ENCODE measurements at places on chromosomes 7 and 10.

- DNase-seq: peak; percentile 100
These were observed at the start of gene CYCS for GRCh38 chr7:25125137-25125946. TSS of gene CYCS (minus strand) at chr7:25125260. CDS start at chr7:25124119, 1,141 bp downstream.

DNA sequence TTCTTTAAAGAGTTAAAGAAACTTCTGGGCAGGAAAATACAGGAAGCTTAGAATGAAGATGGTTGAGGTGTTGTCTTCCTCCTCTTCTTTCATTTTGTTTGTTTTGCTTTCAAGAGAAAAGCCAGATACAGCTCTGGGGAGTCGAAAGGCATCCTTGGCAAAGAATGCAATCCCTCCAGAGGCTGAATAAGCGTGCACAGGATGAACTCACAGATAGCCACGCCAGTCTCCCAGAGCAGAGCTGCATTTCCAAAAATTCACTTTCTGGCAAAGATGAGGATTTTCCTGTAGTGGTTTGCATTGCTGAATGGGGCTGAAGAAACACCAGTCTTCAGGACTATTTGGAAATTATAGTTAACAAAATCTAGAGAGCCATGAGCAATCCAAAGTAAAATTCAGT, 336.4 kb downstream of the NRG3 start:
- peak; percentile 62 for DNase-seq

DNA sequence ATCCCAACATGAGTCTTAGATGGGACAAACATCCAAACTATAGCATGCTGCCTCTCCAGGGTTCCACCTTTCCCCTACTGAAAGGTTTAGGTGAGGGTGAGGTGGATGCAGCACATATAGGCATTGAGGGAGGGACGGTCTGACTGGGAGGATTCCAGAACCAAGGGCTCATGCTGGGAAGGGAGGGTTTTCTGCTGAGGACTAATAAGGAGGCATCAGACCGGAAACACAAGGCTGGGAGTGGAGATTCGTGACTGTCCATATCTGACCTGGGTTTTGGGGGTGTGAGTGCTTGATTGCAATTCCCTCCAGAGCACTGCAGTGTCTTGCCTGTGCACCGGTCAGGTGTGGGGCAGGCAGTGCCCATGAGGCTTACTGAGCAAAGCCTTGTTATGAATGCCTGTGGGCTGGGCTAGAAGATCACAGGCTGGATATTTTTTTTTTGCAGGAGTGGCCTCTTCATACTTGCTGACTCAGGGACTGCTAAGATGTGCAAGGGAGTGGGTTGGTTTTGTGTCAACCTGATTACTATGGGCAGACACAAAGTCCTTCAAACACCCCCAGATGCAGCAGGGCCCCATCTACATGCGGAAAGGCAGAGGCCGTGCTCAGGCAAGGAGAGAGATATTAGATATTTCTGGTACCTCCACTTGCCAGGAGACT, 26.7 kb downstream of the DMBT1 start:
- no peak for DNase-seq

- peak; percentile 92 for DNase-seq
These were observed 3.7 kb upstream of the JCAD start for GRCh38 chr10:30063099-30063498.

DNA sequence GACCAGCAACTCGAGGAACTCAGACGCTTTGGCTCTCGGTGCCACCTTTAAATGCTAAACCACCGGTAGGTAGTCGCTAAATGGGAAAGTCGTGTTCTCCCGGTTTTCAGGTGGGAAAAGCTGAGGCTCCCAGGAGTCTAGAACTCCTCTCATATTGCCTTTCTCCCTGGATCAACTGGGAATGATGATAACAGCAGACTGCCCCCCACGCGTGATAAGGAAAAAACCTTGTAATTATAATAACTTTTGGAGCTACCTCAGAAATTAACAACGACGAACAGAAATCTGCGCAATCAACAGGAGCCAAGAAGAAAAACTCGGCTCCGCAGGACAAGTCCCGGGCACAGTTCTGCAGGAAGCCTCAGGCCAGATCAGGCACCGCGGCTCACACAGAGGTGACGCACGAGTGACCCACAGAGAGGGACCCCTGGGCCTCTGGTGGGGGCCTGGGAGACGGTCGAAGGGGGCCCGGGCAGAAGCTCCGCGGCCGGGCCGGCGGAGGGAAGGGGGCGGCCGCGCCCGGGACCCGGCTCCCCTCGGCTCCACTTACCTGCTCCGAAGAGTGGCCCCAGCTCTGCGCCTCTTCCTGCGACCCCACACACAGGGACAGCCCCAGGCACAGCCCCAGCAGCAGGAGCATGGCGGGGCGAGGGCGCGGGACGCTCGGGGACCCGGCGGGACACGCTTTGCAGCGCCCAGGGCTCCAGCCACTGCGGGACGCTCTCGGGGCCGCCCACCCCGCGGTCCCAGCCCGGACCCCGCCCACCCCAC, at the start of gene ITIH5:
Gene ITIH5 (minus strand): TSS at position 714 of the 771 bp plus-strand sequence. CDS start 74 bp downstream, at position 640.
- no peak for DNase-seq

DNA sequence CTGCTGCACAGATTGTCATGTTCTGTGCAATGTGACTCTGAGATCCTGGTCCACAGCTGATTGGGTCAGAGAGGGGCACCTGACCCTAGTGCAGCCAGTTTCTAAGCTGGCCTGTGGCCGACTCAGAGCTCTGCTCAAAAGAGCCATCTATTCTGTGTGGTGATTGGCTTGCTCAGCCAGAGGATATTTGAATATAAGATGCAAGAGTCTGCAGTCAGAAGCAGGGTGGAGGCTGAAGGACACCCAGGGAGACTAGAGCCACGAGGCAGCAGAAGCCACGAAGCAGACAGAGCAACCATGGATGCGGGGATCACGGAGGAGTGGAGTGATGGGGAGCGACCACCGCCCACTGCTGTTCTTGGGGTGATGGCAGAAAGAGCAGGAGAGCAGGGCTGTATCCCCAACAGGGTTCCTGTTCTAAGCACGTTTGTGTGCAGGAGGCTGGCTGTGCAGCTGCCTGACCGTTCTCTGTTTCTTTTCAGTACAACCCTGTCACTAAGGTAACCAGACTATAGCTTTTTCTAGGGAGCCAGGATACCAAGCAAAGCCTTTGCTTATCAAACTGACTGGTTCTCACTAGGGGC, 19.5 kb upstream of the RHEB start:
- no peak for DNase-seq

DNA sequence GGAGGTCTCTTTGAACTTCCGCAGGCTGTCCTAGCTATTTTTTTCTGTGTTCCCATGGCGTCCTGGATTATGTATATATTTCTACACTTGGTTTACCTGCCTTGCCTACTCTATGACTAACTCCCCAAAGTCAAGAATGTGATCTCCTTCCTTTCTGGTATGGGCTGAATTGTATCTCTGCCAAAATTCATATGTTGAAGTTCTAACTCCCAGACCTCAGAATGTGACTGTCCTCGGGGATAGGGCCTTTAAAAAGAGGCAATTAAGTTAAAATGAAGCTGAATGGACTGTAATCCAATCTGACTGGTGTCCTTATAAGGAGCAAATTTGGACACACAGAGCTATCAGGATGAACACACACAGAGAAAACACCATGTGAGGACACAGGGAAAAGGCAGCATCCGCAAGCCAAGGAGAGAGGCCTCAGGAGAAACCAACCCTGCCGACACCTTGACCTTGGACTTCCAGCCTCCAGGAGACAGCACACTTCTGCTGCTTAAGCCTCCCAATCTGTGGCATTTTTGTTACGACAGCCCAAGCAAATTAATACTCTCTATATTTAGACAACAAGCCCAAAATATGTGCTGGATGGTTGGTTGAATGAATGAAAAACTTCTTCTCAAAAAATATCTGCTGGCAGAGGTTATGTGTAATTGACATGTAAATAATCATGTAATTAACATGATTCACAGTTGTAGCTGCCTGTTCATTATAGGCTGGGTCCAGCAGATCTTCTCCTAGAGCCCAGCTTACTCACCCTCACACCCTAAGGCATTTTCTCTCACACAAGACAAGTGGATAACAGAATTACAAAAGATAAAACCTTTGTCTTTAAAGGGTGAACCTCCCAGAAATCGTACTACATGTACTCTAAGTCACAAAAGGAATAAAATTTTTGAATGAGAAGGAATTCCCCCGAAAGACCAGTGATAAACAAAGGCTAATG, 123.7 kb downstream of the CUBN start:
- no peak for DNase-seq

GRCh38 chr10:124065382-124066125, 27.8 kb downstream of the CHST15 start:
- DNase-seq: no peak

DNA sequence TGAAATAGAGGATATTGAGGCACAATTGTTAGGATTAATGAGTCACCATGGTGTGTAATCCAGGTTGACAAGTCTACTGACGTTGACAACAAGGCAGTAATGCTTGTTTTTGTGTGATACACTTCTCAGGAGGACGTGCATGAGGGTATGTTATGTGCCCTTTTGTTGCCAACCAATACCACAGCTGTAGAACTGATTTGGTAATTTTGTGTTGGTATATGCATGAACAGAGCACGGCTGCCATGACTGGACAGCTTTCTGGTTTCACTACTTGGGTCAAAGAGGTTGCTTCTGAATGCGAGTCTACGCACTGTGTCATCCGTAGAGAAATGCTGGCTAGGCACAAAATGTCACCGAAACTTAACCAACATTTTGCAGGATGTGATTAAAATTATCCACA, 32.9 kb downstream of the PHTF2 start:
- DNase-seq: no peak

DNA sequence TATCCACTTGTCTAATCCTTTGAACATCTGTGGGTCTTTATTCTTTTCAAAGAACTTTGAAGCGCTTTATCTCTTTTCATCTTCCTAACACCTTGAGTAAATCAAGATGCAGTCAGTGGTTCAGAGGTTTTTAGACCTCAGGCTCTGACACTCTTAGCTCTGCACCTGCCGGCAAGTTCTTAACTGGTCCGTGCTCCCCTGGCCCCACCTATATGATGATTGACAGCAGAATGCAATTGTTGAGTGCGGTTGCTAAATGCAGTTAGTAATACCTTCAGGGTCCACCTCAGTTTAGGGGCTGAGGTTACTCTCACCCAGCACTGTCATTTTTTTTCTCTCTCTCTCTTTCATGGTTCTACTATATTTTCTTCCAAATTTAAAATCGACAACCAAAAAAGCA, 854.2 kb upstream of the AUTS2 start:
- DNase-seq: no peak

GRCh38 chr7:82839555-82839954, 323.1 kb downstream of the PCLO start:
- no peak for DNase-seq

DNA sequence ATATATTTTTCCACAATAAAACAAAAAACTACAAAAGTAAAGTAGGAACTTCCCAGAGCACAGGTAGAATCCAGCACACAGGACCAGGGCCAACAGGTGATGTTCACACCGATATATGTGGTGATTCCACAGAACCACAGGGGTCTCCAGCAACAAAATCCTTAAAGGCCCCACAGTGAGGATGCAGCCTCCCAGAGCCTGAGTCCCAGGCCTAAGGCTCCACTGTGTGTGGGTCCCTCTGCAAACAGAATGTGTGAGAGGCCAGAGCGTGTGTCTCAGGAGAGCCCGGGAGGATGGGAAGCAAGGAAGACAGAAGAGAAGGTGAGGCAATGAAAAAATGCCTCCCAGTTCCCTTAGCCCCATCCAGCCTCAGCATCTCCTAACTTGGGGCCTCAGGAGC, 173.9 kb downstream of the GRID1 start:
- no peak for DNase-seq

- peak; percentile 59 for DNase-seq
These were observed 216.2 kb downstream of the AUTS2 start for GRCh38 chr7:69814421-69814962.

DNA sequence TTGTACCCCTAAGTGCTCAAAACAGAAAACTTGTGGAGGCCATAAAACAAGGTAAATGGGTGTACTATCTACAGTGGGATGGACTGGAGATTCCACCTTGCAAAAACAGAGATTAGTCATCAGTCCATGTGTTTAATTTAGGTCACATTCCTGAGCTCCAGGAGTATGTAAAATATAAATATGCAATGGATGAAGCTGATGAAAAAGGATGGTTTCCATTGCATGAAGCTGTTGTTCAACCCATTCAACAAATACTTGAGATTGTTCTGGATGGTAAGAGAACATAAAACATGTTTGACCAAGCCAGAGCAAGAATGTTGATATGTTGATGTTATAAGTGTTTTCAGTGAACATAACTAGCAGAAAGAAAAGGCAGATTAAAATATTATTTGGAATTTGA, 14.6 kb downstream of the ASB15 start:
- peak; percentile 26 for DNase-seq

GRCh38 chr7:7861211-7861633, 107.4 kb upstream of the GLCCI1 start:
- peak; percentile 68 for DNase-seq

- no peak for DNase-seq
These were observed 74.9 kb downstream of the CTBP2 start for GRCh38 chr10:125085258-125086054.

- no peak for DNase-seq
These were observed 69.4 kb downstream of the CARD11 start for GRCh38 chr7:2974093-2974819.

DNA sequence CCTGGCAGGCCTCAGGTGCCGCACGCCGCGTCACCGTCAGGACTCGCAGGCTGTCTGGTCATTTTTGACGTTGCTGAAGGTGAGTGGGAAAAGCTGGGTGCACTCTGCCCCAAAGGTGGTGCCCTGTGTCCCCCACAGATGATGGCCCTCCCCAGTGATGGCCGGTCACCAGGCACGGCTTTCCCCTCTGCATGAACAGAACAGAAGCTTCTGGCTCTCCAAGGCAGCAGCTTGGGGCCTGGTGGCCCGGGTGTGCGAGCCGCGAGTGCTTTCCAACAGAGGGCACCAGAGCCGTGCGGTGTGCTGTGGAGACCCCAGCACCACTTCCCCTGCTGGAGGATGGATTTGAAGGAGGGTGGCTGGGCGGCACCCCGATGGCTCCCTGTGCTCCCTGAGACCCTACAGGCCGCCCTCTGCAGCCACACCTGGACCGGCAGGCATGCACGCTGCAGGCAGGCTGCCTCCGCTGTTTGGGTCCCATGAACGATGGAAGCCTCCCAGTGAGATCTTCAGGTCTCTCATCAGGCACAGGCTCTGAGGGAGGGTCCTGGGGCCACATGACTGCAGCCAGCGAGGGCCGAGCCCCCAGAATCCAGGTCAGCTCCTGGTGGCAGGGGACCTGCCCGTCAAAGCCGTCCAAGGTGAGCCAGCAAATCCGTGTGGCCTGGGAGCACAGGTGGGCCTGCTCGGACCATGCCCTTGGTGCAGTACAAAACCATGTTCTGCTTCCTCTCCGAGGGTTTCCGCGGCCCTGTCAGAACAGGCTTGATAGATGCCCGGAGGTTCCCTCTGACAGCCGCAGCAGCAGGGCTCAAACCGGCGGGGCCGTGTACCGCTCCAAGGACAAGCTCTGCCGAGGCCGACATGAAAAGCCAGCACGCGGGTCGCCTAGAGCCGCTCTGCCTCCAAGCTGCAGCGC, 195.4 kb downstream of the EBF3 start:
- DNase-seq: no peak

GRCh38 chr7:44163591-44163990, 22.5 kb upstream of the MYL7 start:
- peak; percentile 94 for DNase-seq

GRCh38 chr10:110566472-110567200, 859 bp upstream of the SMC3 start:
- peak; percentile 5 for DNase-seq

Measured in fibroblast of gingiva (primary cell).